Breast epithelium (tissue), 4 donors: ENCODE measurements at places on chromosomes 11 and 22. TPM values are rescaled to one million over a fixed set of nuclear protein-coding genes. Genes with fewer than 3 reads are reported as not detected.

DNA sequence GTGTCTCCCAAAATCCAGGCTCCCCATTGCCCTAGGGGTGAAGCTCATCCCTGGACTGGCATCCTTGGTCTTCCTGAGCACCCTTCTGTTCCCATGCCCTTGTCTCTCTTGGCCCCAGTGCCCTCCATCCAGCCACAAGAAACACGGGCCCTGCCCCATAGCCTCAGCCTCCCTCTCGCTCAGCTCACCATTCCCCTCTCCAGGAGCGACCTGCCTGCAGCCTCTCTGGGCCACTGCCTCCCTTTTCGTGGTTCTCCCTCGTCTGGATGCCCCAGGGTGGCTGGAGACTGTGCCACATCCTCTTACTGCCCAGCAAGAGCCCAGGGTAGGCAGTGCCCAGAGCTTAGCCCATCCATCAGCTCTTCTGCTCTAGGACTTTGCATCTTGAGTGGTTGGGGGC is 532.1 kb downstream of the TBC1D22A start:
- peaks cover 40% of the 10 kb centered on the region for H3K27me3 ChIP-seq
- no peaks in the 10 kb centered on the region for H3K4me1 ChIP-seq
- H3K4me3 ChIP-seq = no peak overlapping the region
- DNase-seq = no peak

- no peaks in the 10 kb centered on the region for H3K27me3 ChIP-seq
- H3K36me3 ChIP-seq = no peaks in the 10 kb centered on the region
- H3K4me1 ChIP-seq = peaks cover 2% of the 10 kb centered on the region
- H3K27ac ChIP-seq = no peak overlapping the region
- H3K4me3 ChIP-seq = no peak overlapping the region
These were observed 30.5 kb upstream of the TTLL12 start for GRCh38 chr22:43217285-43218030.

GRCh38 chr11:2290351-2290841 is 11.3 kb downstream of the C11orf21 start:
- no peaks in the 10 kb centered on the region for H3K4me1 ChIP-seq
- no peaks in the 10 kb centered on the region for H3K27me3 ChIP-seq
- DNase-seq = no peak
- H3K27ac ChIP-seq = no peak overlapping the region
- no peak overlapping the region for H3K4me3 ChIP-seq
- H3K36me3 ChIP-seq = no peaks in the 10 kb centered on the region

DNA sequence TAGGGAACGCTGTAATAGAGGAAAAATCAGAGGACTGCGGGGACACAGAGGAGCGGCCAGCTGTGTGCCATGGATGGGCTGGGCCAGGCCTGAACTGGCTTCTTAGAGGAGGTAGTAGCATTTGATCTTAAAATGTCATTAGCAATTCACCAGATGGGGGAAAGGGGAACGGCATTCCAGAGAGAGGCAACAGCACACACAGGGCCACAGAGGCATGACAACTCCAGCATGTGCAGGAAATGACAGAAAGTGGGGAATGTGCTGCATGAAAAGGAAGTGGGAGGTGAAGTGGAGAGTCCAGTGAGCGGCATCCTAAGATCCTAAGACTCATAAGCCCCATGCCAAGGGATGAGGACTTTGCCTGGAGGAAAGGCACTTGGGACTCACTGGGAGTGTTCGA is 69.0 kb downstream of the UBASH3B start:
- no peaks in the 10 kb centered on the region for H3K27me3 ChIP-seq
- H3K4me1 ChIP-seq = no peaks in the 10 kb centered on the region
- no peak for DNase-seq
- H3K36me3 ChIP-seq = no peaks in the 10 kb centered on the region
- no peak overlapping the region for H3K27ac ChIP-seq

DNA sequence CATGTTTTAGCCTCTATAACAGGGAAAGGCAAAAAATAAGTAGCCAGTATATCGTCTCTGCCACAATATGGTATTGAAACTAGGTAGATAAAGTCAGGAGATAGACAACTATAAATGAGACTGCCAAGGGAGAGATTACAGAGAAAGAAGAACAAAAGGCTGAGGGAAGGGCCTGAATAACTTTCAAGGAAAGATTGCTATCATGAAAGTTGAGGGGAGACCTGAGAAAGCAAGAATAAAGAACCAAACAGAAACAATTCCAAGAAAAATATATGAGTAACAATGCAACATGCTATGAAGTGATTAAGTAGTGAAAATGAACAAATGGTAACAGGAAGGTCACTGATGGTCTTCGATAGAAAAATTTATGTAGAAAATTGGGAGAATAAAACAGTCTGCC is 690.1 kb downstream of the METTL15 start:
- H3K36me3 ChIP-seq = no peaks in the 10 kb centered on the region
- H3K4me1 ChIP-seq = no peaks in the 10 kb centered on the region
- no peak overlapping the region for H3K4me3 ChIP-seq
- no peak overlapping the region for H3K27ac ChIP-seq
- H3K27me3 ChIP-seq = no peaks in the 10 kb centered on the region

- no peak overlapping the region for H3K4me3 ChIP-seq
- no peak for DNase-seq
- H3K4me1 ChIP-seq = no peaks in the 10 kb centered on the region
- H3K27ac ChIP-seq = no peak overlapping the region
These were observed 250.9 kb upstream of the NARS2 start for GRCh38 chr11:78825591-78826020.

The CAT gene
- total RNA-seq = 469 TPM

DNA sequence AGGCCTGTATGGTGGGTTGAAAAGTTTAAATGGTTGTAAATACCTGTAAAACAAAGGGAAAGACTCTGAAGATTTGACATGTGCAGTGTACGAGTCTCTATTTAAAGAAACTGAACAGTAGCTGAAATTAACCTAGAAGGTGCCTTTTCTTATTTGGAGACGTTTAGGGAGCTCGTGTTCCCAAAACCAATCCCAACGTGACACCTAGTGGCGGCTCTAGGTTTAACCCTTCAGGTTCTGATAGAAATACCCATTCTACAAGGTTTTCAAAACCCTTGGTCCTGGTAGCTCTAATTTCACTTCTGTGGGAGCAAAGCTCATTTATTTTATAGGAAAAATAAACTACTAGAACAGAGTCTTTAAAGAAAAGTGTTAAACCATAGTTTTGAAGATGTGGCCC is 258.3 kb downstream of the LRRC4C start:
- no peak overlapping the region for H3K4me3 ChIP-seq
- H3K36me3 ChIP-seq = no peaks in the 10 kb centered on the region
- no peaks in the 10 kb centered on the region for H3K4me1 ChIP-seq
- H3K27me3 ChIP-seq = no peaks in the 10 kb centered on the region

The OLFML1 gene
- 4.6 TPM for total RNA-seq

The CABP7 gene
- total RNA-seq = not detected

GRCh38 chr11:10693509-10694081 is at the start of gene IRAG1:
IRAG1 (minus strand) TSS chr11:10693755; CDS start chr11:10693602, 153 bp downstream.
- DNase-seq = peak; percentile 54
- peak within 1 kb of the TSS; percentile 65 for H3K4me3 ChIP-seq
- H3K27ac ChIP-seq = peak within 1 kb of the TSS; percentile 89

GRCh38 chr11:67024410-67024809 is 1.5 kb downstream of the SYT12 start:
- peak overlapping the region; percentile 67 for H3K4me3 ChIP-seq
- no peaks in the 10 kb centered on the region for H3K27me3 ChIP-seq
- H3K36me3 ChIP-seq = no peaks in the 10 kb centered on the region
- H3K27ac ChIP-seq = peak overlapping the region; percentile 88
- DNase-seq = no peak
- peaks cover 4% of the 10 kb centered on the region for H3K4me1 ChIP-seq

The NTM gene
- 1.0 TPM for total RNA-seq

The ACRV1 gene
- 0.29 TPM for total RNA-seq

GRCh38 chr11:107359701-107360100 is 97.9 kb downstream of the CWF19L2 start:
- H3K36me3 ChIP-seq = no peaks in the 10 kb centered on the region
- DNase-seq = no peak
- no peak overlapping the region for H3K4me3 ChIP-seq
- no peak overlapping the region for H3K27ac ChIP-seq
- H3K27me3 ChIP-seq = no peaks in the 10 kb centered on the region

The RAG2 gene
- total RNA-seq = not detected

The ZNRF3 gene
- total RNA-seq = 7.9 TPM

DNA sequence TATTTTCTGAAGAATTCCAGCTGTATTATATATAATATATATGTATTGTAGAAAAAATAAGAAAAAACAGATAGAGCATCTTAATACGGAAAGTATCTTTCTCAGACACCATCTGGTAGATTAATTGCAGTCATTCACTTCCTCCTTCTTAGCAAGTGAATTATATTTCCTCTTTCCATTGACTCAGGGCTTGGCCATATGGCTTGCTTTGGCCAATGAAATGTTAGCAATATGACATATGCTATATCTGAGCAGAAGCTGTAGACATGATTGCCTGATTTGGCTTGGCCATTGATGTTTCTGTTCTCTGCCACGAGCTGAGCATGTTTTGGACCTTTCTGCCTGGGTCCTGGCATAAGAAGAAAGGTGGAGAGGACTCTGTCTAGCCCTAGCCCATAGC is 34.4 kb upstream of the ZBED5 start:
- H3K27ac ChIP-seq = no peak overlapping the region
- no peaks in the 10 kb centered on the region for H3K36me3 ChIP-seq
- H3K4me1 ChIP-seq = no peaks in the 10 kb centered on the region

- H3K27me3 ChIP-seq = no peaks in the 10 kb centered on the region
- no peaks in the 10 kb centered on the region for H3K36me3 ChIP-seq
- H3K4me3 ChIP-seq = peak overlapping the region; percentile 78
These were observed 1.8 kb downstream of the YWHAH start for GRCh38 chr22:31945971-31946680.

The CASP12 gene
- total RNA-seq = 1.1 TPM

GRCh38 chr11:128615612-128616011 is 28.3 kb upstream of the ETS1 start:
- H3K27ac ChIP-seq = no peak overlapping the region
- H3K27me3 ChIP-seq = no peaks in the 10 kb centered on the region
- H3K36me3 ChIP-seq = no peaks in the 10 kb centered on the region
- H3K4me1 ChIP-seq = no peaks in the 10 kb centered on the region
- no peak for DNase-seq
- H3K4me3 ChIP-seq = no peak overlapping the region

The SAA1 gene
- 818 TPM for total RNA-seq

DNA sequence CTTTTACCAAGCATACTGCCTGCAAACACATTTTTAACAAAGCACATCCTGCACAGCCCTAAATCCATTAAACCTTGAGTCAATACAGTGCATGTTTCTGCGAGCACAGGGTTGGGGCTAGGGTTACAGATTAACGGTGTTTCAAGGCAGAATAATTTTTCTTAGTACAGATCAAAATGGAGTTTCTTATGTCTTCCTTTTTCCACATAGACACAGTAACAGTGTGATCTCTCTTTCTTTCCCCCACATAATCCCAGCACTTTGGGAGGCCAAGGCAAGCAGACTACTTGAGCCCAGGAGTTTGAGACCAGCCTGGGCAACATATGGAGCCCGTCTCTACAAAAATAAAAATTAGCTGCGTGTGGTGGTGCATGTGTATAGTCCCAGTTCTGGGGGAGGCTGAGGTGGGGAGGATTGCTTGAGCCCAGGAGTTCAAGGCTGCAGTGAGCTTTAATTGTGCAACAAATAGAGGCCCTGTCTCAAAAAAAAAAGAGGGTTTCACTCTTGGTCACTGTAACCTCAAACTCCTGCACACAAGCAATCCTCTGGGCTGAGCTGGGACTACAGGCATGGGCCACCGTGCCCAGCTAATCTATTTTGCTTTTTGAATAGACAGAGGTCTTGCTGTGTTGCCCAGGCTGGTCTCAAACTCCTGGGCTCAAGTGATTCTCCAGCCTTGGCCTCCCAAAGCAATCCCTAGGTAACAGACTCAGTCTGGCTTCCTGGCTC is 19.7 kb upstream of the SLC3A2 start:
- no peak overlapping the region for H3K27ac ChIP-seq
- H3K4me3 ChIP-seq = no peak overlapping the region
- no peaks in the 10 kb centered on the region for H3K27me3 ChIP-seq
- H3K4me1 ChIP-seq = no peaks in the 10 kb centered on the region
- H3K36me3 ChIP-seq = no peaks in the 10 kb centered on the region

DNA sequence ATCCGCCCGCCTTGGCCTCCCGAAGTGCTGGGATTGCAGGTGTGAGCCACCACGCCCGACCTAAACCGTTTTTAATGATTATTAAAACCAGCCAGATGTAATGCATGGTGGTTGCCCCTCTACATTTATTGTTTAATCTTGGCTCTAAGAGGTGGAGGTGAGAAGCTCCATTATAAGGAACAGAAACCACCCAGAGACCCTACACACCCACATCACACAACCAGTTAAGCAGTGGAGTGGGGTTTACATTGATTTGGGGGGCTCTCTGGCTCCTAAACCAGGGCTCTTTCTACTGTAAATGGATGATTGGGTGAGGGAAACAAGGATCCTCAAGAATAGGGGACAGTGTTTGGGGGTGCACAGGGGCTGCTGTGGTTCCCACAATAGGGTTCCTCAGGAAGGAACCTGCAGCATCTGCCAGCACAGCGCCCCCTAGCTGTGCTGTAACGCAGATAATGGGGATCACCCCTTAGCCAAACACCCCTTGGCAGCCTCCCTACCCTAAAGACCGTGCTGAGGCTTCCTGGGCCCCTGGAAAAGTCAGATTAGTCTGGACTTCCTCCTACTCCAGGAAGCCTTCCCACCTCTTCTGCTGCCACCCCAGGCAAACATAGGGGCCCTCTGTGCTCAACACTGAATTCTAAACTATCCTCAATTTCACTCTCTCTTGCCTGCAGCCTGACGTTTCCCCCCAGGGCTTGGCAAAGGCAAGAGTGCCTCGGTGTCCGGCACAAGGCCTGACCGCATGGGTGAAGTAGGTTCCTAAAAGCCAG is 2.4 kb downstream of the MPST start:
- H3K27me3 ChIP-seq = no peaks in the 10 kb centered on the region
- H3K36me3 ChIP-seq = no peaks in the 10 kb centered on the region
- H3K27ac ChIP-seq = no peak overlapping the region
- H3K4me1 ChIP-seq = no peaks in the 10 kb centered on the region
